ENCODE measurements at places on chromosomes 1 and 21.

GRCh38 chr1:28132171-28133167 lies 44.0 kb downstream of the PTAFR start:
- DNase-seq: no peak

DNA sequence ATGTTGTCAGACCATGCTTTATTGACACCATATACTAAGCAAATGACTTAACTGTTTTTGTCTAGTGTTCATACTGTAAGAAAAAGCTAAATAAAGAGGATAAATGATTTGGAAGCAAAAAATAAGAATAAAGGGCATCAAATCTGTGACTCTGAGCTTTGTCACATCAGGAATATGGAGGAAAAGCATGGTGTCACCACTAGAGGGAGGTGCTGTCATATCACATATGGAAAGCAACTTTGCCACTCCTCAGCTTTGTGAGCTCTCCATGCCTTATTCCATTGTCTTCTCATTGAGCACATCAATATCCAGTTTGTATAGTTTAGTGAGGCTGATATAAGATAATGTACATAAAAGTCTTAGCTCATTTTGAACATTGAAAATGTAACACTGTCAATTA lies 20.8 kb upstream of the GBP1 start:
- DNase-seq: peak; percentile 82

DNA sequence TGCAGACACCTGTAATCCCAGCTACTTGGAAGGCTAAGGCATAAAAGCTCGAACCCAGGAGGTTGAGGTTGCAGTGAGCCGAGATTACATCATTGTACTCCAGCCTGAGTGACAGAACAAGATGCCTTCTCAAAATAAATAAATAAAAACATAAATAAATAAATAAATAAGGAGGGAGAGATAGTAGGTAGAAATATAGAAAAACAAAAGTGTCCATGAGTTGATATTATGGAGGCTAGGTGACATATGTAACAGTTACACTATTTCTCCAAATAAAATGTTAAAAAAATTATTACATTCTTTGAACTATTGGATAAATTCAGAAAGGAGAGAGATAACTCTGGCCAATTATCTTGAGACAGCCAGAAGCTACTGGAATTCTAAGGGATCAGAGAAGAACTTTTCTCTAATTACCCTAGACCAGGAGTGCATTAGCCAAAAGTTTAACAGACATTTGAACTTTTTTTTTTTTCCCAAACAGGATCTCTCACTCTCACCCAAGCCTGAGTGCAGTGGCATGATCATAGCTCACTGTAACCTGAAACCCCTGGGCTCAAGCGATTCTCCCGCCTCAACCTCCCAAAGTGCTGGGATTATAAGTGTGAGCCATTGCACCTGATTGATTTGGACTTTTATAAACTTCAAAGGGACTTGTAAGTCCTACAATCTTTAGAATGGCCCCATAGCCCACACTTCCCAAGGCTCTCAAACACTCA lies 17.6 kb downstream of the SYNJ1 start:
- DNase-seq: no peak

- DNase-seq: no peak
Measured at GRCh38 chr21:25615880-25616279, 8.6 kb upstream of the MRPL39 start.

DNA sequence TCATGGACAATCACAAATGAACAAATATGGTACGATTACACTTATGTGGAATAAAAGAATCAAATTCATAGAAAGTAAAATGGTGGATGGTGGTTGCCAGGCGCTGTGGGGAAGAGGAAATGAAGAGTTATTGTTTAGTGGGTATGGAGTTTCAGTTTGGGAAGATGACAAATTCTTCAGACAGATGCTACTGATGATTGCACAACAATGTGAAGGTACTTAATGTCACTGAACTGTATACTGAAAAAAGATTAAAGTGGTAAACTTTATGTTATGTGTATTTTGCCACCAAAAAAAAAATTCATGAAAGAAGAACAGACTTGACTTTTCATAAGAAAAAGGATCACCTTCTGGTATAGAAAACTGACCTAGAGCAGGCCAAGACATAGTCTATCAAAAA lies 745.6 kb upstream of the CXADR start:
- DNase-seq: no peak

GRCh38 chr1:198686069-198686728 lies 47.4 kb downstream of the PTPRC start:
- DNase-seq: peak; percentile 47

- peak; percentile 7 for DNase-seq
Measured at GRCh38 chr1:235601104-235601503, 48.5 kb downstream of the GNG4 start.

- no peak for DNase-seq
Measured at GRCh38 chr1:48430832-48431231, 41.2 kb downstream of the SPATA6 start.

GRCh38 chr1:242017580-242018233 lies 18.8 kb upstream of the MAP1LC3C start:
- DNase-seq: peak; percentile 35

DNA sequence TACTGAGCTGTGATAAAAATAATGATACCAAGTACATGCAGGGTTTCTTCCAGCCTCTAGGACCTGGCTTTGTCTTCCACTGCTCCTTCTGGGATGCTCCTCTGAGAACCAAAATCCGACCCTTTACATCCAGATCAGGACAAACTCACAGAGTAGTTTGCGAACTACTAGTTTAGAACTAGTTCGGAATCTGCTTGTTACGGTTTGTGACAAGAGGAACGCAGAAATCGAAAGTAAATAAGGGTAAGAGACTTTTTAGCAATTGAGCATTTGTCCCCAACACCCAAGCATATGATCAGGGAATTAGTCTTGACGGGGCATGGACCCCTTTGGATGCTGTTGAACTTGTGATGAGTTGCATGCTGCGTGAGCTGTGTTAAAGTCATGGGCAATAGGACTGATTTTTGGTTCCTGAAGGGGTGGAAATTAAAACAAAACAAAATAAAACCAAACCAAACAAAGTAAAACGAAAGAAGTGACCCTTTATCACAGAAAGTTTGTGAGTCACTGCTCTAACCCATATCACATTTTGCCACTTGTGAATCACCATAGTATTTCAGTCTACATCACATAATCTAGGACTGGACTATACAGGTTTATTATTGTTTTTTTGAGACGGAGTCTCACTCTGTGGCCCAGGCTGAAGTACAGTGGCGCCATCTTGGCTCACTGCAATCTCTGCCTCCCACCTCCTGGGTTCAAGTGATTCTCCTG lies 35.7 kb upstream of the ERRFI1 start:
- DNase-seq: no peak

DNA sequence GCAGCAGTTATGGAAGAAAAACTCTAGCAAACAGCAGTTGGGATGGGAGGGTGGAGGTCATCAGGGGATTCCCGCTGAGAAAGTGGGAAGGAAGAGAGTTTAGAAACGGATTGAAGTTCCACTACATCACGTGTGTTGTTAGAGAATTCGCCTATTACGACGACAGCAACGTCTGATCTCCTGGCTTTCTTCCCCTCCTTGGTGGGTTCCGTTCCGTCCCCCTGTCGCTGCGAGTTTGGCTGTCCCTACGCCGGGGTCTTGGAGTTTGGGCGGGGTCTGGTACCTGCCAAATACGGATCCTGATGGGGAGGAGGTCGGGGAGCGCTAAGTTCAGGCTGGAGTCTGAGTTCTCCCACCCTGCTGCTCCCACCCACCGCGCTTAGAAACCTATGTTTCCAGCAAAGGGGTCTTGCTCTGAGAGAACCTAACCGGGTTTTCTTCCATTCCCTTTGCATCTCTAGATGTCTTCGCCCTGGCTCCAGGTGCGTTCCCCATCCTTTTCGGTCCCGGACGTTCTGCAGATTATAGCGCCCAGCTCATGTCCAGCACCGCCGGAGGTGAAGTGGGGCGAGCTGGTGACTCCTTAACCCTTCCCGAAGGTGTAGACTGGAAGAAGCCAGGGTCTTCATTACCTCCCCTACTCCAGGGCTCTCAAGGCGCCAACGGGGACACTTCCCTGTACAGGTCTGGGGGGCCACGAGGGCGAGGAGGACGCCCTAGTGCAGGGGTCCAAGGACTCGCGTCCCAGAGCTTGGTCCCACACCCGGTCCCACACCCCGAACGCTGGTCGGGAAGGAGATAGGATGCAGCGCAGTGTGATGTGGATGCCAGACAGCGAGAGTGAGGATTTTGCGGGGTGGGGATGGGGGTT lies 641 bp upstream of the KCNK2 start:
- no peak for DNase-seq

DNA sequence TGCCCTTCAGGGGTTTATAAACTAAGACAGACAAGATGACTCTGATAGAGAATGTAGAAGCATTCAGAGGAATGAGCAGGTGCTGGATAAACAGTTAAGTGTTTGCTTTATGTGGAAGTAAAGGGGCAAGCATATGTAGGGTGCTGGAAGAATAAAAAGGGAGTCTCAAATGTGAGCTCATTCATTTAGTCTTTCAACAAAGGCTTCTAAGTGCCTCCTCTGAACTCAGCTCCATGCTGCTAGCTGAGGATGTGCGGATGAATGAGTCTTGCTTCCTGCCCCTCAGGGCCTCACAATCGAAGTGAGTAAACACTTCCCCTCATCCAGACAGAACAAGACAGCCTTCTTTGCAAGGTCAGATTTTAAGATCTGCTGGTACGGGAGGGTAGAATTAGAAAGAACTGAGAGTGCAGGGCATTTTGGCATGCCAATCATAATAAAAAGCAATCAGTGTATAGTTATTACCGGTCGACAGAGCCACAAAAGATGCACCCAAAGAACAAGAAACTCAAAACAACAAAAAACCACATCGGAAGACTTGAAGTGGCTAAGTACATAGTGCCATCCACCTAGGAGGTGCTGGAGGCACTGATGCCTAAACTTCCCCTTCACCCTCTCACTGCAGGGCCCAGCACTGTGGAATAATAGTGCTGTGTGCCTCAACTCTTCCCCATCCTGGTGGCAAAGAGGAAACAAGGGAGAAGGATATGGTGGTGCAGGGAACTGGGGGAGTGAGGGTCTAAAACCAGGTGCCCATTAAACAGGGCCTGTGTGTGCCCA lies 69.8 kb downstream of the TNR start:
- DNase-seq: no peak

- no peak for DNase-seq
Measured at GRCh38 chr1:170498876-170499275, 33.1 kb upstream of the GORAB start.

- no peak for DNase-seq
Measured at GRCh38 chr1:54317084-54317483, 89.1 kb downstream of the SSBP3 start.

DNA sequence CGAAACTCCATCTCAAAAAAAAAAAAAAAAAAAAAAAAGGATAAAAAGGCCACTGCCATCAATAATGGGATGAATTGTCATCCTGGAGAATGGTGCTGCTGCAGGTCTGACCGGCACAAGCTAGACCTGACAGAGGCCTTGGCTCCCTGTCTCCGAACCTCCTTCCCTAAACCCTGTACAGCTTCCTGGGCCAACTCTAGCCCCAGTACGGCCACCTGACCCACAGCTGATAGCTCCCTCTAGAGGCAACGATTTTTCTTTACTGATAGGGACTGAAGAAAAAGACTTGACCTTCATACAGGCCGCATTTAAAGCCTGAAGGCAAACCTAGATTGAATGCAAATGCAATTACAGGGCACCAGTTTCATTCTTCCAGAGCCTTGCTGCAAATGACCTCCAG lies 30.7 kb downstream of the NOL9 start:
- no peak for DNase-seq

DNA sequence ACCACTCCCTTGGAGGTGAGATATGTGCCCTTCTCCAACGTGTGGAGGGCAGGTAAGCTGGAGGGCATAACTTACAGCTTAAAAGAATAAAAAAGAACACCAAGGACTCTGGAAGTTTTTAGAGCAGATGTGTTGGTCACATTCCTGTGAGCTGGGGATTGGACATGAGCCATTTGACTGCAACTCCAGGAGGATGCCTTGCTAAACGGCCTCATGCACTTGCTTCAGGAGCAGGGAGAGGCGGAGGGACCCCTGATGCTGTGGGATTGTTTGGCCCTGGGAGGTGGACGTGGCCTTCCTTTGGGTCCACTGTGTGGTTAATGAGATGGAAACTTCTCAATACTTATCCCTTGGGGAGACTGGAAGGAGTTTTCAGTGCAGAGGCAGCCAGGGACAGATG lies 185.6 kb downstream of the RHOU start:
- no peak for DNase-seq

DNA sequence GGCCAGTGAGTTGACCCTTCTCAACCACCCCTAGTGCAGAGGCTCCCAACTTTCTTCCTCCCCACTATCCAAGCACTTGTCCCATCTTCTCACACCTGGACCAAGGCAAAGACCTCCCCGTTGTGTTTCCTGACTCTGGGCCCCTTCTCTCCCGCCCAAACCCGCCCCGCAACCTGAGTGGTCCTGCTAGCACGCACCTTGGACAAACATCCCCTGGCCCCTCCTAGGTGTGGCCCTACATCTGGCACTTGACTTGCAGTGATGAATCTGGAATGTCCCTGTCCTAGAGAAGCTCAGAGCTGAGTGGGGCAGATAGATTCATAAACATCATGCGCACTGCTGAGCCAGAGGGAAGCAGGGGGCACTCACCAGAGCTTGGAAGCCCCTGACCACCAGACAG lies 2.3 kb downstream of the SLC5A9 start:
- DNase-seq: no peak

DNA sequence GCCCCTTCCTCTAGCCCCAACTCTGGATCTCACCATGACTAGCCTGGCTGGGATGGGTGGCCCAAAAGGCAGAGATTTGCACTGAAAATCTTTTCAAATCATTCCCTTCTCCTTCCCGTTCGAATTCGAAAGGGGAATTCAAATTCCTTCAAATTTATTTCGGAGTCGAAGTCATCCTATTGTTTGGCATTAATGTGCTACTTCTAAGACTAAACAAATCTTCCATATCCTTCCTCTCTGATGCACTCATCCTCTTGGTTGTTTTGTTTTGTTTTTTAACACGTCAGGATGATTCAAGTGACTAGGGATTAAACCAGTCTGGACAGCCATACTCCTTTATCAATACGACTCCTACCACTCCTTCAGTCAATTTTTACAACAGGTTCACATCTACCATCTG lies 95.5 kb upstream of the SGIP1 start:
- DNase-seq: no peak

DNA sequence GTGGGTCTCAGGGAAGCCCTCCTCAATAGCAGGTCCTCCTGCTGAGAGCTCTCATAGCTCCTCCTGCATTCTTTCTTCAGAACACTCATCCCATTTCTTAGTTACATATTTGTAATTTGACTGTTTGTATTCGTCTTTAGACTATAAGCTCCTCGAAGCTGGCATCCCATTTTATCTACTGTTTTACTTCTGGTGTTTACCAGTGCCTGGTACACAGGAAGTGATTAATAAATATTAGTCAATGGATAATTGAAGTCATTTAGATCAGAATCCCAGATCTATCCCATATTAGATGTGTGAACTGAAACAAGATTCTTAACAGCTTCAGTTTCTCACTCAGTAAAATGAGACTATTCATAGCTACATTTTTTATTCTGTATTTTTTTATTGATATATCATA lies 88.7 kb downstream of the PLPP3 start:
- no peak for DNase-seq

Data from CD4-positive, alpha-beta T cell treated with Interleukin-2 at 100 ng/mL for 4 hours (primary cell).